ENCODE measurements at places on chromosomes 11 and 22. TPM values are rescaled to one million over a fixed set of nuclear protein-coding genes. Genes with fewer than 3 reads are reported as not detected.

- DNase-seq, result no peak
These were observed 53.7 kb upstream of the LRRC32 start for GRCh38 chr11:76724171-76724768.

- no peak for DNase-seq
These were observed 5.5 kb downstream of the PRG3 start for GRCh38 chr11:57375490-57375889.

- no peak for DNase-seq
These were observed 507.1 kb upstream of the CCDC90B start for GRCh38 chr11:83793310-83793709.

The PRR33 gene
- 0.08 TPM for polyA plus RNA-seq

- no peak for DNase-seq
These were observed 222.3 kb downstream of the CTTN start for GRCh38 chr11:70620510-70621184.

The VWA5A gene
- 13.7 TPM for polyA plus RNA-seq

DNA sequence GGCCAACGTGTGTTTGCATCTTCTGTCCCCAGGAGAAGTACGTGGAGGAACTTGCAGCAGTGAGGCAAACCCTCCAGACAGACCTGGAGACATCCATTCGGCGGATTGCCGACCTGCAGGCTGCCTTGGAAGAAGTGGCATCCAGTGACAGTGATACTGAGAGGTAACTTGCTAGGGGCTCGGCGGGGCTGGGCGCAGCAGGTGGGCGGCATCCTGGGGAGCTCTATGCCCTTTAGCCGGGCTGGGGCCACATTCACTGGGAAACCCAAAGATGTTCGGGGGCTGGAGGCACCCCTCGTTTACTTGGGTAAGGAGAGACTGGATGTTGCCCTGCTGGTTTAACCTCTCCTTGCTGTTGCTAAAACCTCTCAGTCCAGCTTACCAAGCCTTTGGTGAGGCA, 176.9 kb upstream of the SEZ6L start:
- DNase-seq, result no peak

GRCh38 chr11:128476049-128476448, 111.3 kb downstream of the ETS1 start:
- DNase-seq, result no peak

The RTN4RL2 gene
- 2.5 TPM for polyA plus RNA-seq

DNA sequence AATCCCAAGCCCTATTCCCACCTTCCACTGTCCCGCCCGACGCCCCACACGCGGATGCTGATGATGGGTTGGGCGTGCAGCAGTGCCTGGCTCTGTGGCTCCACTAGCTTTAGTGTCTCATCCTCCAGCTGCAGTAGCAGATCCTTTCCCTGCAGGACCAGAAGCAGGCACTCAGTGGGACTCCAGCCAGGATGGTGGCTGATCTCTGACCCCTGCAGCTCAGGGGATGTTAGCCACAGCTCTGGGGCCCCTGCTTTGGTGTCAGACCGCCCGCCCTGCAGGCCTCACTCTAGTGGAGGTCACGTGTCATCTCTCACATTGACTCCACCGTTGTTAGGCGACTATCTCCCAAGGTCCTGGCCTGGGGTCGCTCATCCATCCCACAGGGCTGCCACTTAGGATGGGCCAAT, 11.8 kb downstream of the SMPD1 start:
- no peak for DNase-seq

DNA sequence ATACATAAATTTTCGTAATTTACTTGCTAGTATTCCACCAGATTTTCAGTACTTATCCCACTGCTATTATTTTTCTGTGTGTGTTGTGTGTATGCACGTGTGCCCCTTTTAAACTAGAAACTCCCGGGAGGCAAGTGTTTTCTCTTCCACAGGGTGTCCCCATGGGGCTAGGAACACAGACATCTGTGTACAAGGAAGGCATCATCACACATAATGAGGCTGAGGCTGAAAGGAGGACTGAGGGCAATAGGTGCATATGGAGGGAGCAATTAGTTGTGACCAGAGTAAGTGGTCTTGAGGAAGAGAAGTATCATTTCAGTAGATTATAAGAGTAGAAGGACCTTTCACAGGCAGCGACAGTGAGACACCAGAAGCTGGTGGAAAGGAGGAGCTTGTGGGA, 2.1 kb upstream of the DPAGT1 start:
- DNase-seq, result no peak

DNA sequence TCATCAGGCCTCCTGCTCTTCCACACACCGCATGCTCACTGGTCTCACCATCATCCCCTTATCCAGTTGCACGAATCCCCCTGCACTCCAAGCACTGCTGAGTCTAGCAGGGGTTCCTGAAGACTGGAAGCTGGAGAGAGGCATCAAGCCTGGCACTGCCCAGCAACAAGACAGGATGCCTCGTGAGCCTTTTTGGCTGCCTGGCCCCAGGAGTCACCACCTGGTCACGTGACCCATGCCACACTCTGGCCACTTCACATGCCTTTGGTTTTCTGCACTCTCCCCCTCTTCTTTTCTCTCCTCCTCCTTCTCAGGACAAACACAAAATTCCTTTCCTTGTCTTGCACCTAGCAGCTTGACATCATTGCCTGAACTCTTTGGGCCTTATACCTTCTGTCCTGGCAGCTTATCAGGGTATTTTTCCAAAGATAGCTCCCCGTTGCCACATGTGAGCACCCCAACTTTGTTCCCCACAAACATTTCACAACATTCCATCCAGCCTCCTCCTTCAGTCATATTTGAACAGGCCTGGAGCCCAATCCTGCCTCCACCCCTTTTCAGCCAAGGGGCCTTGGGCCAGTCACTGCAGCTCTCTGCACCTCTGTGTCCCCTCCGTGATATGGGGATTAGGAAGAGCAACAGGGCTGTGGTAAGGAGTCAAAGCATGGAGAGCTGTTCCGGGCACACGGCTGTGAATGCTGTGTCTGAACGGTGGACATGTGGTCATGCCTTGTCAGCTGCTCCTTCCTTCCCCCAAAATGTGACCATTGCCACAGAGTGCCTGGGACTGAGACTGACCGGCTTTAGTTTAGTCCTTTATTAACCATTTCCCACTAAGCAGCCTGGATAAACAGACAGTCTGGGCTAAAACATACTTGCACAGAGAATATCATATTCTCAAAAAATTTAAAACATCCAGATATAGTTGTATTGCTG, 2.8 kb upstream of the PACSIN2 start:
- no peak for DNase-seq

GRCh38 chr22:45882881-45883810, 93.8 kb downstream of the WNT7B start:
- no peak for DNase-seq

The CD248 gene
- 52.2 TPM for polyA plus RNA-seq

- no peak for DNase-seq
These were observed 1003.7 kb downstream of the BRD1 start for GRCh38 chr22:48823941-48824340.

- DNase-seq, result no peak
These were observed 1297.0 kb downstream of the BRD1 start for GRCh38 chr22:48530666-48531065.

- DNase-seq, result no peak
These were observed 940.3 kb downstream of the NTM start for GRCh38 chr11:132310390-132311375.

- no peak for DNase-seq
These were observed 3.7 kb downstream of the SPCS2 start for GRCh38 chr11:74952752-74953151.

GRCh38 chr11:68312780-68313573, 586 bp downstream of the LRP5 start:
- no peak for DNase-seq

GRCh38 chr11:72762641-72763304, 10.6 kb upstream of the ARAP1 start:
- DNase-seq, result no peak

The CCDC188 gene
- 1.0 TPM for polyA plus RNA-seq

- no peak for DNase-seq
These were observed 58.3 kb downstream of the PRDM11 start for GRCh38 chr11:45204761-45205160.

- DNase-seq, result no peak
These were observed 62.1 kb upstream of the ARHGAP20 start for GRCh38 chr11:110774138-110775014.

All from left kidney (tissue), 8 donors.